ENCODE measurements at places on chromosomes 7 and 10.
A peak's percentile ranks its signal among the peaks of the same experiment; 100 is the strongest.

- DNase-seq, result no peak
Measured at GRCh38 chr10:21705828-21706176, 171.8 kb downstream of the MLLT10 start.

DNA sequence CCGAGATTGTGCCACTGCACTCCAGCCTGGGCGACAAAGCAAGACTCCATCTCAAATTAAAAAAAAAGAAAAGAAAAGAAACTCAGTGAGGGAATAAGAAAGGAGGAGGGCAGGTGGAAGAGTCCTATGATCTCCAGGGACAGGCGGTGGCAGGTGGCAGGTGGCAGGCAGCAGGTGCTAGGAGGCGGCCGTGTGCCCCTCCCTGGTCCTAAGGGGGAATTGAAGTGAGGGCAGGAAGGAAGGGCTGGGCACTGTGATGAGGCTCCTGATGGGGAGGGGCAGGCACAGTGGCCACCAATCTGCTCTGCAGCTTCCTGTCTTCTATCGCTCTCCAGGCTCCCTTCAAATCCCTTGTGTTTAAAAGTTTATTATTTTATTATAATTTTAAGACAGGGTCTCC lies 41.2 kb upstream of the UBE3C start:
- no peak for DNase-seq

DNA sequence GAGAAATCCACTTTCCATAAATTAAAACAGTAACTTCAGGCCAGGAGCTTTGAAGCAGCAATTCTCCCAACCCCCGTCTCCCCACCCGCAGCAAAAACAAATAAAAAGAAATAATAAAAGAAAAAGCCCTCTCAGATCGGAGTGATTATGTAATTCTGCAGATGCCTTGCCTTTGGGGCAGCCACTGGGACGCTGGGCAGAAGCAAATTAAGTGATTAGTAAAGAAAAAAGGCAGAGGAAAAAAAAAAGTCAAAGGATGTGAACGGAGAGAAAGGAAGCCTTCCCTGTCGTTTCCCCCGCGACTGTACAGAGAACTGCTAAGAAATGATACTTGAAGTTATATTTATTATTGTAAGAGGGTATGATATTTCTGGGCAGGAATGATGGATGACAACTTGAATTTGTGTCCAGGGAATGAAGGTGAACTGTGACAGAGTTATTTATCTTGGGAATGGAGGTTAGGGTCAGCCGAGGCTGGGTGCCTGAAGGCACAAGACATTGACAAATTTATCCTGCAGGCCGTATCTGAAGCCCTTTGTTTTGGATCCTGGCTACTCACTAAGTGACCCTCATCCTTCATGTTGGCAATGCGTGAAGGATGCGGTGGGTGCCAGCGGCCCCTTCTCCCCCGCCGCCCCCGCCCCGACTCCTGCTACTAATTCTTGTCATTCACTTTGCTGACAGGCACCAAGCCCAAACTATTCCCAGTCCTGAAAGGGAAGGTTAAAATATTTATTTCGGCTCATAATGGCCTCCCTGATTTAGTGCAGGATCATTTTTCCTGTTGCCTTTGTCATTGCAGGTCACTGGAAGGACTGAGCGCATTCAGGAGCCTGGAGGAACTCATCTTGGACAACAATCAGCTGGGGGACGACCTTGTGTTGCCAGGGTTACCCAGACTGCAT lies 604.0 kb downstream of the LRMDA start:
- DNase-seq, result no peak

DNA sequence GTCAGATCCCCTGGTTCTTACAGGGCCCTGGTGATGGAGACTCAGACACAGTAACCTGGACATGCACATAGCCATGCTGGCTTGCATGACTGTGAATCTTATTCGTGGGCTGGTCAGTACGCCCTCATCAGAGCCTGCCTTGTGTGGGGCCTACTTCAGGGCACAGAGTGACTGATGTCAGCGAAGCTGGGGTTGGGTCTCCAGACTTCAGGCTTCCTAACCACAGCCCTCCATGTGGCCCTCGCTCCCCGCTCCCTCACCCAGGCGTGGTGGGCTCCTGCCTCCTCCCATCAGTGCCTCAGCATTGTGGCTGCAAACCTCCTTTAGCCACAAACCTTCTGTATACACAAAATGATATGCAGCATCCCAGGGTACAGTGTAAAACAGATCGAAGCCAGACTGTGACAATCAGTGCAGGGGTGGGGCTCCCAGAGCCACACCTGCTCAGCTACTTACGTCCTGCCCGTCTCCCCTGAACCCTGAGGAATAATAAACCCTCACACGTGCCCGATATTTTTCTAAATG lies 7.1 kb upstream of the C10orf105 start:
- DNase-seq, result no peak

DNA sequence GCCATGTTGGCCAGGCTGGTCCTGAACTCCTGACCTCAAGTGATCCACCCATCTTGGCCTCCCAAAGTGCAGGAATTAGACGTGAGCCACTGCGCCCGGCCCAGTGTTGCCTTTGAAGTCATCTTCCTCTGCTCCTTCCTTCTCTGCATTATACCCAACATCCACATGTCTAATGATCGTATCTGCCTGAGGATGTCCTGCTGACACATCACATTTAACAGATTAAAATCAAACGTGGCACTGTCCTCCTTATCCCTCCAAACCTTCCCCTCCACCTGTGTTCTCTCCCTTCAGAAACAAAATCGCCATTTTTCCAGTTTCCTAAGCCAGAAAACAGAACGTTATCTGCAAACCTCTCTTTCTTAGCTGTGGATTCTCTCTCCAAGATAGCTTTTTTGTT lies 8.4 kb upstream of the SDK1 start:
- DNase-seq, result no peak

GRCh38 chr10:87734987-87735827 lies 75.5 kb downstream of the PAPSS2 start:
- peak; percentile 53 for DNase-seq

DNA sequence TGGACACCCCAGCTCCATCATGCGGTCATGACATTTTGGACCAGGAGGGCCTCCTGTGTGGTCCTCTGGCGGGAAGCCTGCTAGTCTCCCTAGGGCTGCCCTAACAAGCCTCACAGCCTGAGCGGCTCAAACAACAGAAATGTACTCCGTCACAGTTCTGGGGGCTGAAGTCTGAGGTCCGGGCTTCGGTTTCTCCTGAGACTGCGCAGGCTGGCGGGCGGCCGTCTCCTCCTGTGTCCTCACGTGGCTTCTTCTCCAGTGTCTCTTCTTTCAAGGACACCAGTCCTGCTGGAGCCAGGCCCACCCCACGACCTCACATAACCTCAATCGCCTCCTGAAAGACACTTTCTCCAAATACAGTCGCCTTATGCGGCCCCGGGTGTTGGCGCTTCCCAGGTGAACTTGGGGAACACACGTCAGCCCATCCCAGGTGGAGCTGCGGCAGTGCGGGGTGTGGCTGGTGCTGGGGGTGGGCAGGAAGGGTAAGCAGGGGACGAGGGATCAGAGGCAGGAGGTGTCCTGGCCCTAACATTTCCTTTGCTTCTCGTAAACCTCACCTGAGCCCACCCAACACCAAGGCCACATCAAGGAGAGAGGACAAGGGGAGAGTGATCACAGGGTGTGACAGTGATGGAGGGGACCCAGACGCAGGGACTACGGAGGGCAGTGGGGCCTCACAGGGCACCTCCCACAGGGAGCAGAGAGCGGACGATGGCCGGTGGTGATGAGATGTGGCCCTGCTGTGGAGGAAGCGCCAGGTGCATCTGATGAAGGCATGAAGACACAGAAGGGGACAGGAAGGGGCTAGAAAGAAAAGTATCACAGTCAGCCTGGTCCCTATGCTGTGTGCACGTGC lies 580.6 kb downstream of the PTPRN2 start:
- DNase-seq, result no peak

DNA sequence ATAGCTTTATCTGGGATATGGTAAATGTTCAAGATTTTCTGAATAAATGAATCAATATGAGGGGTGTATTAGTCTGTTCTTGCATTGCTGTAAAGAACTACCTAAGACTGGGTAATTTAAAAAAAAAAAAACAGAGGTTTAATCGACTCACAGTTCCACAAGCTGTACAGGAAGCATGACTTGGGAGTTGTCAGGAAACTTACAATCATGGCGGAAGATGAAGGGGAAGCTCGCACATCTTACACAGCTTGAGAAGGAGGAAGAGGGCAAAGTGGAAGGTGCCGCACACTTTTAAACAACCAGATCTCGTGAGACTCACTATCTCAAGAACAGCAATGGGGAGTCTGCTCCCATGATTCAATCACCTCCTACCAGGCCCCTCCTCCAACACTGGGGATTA lies 32.5 kb upstream of the OTUD1 start:
- no peak for DNase-seq

- DNase-seq, result no peak
Measured at GRCh38 chr7:79622781-79623180, 169.3 kb upstream of the MAGI2 start.

DNA sequence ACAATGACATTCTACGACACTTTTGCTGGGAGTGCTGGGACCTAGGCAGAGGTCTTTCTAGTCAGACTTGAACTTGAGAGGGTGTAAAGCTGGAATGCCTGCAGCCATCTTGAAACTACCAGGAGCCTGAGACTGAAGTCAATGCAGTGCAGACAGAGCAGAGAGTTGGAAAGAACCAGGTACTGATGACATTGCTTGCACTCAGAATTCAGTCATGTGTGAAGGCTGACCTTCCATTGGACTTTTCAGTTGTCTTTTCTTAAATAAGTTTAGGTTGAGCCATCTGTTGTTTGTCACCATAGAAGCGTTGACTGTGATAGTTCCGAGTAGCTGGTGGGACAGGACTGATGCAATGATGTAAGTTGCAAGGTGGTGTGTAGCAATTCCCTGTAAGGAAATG lies 3.1 kb upstream of the PLPP4 start:
- DNase-seq, result no peak

GRCh38 chr7:81036871-81037270 lies 118.0 kb upstream of the SEMA3C start:
- no peak for DNase-seq

DNA sequence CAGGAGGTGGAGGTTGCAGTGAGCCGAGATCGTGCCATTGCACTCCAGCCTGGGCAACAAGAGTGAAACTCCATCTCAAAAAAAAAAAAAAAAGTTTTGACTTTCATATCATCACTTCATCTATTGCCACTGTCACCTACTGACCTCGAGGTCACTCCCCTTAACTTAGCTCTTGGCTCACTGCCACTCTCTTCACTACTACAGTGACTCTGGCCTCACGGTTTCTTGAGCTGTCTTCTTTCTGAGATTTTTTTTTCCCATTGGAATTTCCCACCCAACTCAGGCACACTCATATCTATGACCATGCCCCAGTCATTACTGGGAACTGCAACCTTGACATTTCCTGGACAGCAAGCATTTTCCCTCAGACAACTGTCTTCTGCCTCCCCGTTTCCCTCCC lies 42.6 kb upstream of the C7orf33 start:
- DNase-seq, result no peak

- DNase-seq, result no peak
Measured at GRCh38 chr10:30786131-30786530, 156.6 kb upstream of the LYZL2 start.

DNA sequence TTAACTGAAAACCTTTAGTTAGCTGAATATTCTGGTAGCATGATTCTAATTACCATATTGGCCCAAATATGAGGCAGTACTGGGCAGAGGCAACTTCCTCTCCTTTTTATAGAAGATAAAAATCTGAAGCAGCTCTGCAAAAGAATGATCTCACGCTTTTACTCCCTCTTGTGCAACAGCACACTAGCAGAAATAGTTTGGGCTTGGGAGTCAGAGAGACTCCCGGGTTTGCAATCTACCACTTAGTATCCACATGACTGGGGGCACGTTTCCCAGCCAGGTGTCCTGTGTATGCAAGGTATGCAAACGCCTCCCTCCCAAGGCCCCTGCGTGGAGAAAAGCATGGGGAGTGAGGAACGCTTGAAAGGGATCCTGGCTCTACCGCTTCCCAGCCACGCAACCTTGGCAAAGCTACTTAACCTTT lies 47.2 kb upstream of the RHEB start:
- DNase-seq, result peak; percentile 31

DNA sequence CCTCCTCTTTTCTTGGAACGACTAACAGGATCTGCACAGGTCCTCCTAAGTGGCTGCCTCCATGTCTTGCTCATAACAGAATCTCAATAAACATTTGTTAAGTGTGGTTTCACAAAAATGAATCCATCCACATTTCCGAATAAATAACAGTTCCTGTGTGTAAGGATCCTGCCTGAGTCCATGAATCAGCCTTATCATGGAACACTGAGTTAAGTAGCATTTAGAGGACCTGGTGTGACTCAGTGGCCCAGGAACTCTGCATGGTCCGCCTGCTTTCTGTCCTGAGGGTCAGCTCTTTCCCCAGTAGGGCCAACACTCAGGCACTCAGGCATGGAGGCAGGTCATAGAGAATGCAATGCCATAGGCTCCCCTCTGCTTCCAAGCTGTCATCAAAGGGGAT lies 15.8 kb upstream of the C10orf90 start:
- DNase-seq, result no peak

DNA sequence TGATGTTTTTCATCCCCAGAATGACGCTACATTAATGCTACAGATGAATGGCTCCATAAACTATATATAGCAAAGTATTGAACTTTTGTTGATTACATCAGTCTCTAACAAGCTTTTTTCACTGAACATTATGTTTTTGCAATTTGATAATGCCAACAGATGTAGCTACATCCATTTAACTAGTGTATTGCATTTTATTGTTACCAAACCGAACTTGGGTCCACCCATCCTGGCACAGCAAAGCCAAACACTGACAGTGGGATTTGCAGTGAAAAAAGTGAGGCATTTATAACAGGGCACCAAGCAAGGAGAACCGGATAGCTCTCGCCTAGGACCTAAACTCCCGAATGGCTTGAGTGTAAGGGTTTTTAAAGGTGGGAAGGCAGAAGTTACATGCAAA lies 182.8 kb upstream of the TNS3 start:
- no peak for DNase-seq

- no peak for DNase-seq
Measured at GRCh38 chr10:102624751-102625645, 19.3 kb upstream of the TRIM8 start.
